Non-pigmented ciliary epithelial cell (primary cell): ENCODE measurements at places on chromosomes 11 and 22.

GRCh38 chr11:9092853-9093778 lies 1.7 kb upstream of the SCUBE2 start:
- DNase-seq = no peak

DNA sequence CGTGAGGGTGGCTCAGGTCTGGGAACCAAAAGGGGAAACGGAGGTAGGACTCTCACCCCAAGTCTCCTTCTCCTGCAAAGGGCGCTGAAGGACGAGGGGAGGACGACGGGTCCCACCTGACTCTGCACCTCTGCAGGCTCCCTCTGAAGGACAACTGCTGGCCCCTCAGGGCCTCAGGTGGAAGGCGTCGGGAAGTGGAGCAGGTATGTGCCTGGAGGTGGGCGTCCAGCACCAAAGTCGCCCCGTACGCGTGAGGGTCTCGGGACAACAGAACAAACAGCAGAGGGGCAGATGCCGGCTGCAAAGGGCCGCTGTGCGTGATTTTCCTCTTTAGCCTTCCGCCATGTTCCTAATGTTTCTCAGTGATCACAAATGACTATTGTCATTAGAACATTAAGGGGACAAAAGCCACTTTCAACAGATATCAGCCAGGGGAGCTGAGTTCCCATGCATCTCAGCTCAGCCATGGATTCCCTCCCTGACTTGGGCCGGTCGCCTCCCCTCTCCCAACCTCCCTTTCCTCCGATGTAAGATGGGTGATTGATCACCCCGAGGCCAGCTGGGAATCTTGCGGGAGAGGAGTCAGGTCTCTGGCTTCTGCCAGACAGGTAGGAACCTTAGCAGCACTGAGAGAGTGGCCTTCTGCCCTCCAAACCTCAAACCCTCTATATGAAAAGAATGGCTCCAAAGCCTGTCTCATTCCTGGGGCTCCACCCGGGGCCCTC lies 836 bp downstream of the SLC16A8 start:
- no peak for DNase-seq

DNA sequence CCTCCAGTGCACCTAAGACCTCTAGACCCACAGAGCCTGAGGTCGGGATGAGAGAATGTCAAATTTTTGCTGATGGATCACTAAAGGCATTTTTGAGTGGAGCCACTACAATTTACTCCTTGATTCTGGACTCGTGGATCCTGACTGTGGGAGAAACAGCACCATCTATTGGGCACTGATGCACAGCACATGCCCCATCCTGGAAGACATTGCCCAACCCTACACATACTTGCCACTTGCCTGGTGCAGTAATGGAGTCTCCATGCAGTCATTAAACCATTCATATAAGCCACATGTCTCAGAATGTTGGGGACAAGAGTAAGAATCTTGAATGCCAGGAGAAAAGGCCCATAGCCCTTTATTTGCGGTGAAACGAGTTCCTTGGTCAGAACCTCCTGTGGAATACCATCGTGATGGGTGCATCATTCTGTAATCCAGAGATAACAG lies 103.9 kb downstream of the GGTLC2 start:
- no peak for DNase-seq

- no peak for DNase-seq
These were observed 41.1 kb downstream of the UBASH3B start for GRCh38 chr11:122696662-122697061.

DNA sequence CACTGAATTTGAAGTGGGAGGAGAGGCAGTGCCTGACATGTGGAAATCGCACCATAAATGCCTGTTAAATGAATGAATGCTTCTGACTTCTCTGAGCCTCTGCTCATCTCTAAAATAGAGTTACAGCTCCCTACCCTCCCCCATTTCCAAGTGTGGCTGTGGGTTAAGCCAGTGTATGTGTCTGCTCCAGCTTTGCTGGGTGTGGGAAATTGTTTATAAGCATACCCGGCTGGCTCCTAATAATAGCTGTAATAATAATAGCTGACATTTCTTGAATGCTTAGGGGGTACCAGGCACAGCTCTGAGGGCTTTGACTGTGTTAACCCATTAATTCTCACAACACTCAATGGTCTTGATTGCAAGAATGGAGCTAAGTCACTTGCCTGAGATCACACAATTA lies 7.0 kb upstream of the FCHSD2 start:
- DNase-seq = no peak

- DNase-seq = no peak
These were observed 168.2 kb downstream of the COMMD9 start for GRCh38 chr11:36121054-36121453.

GRCh38 chr11:125073616-125074483 lies 10.7 kb downstream of the SLC37A2 start:
- no peak for DNase-seq

GRCh38 chr11:28107191-28107749 lies 686 bp downstream of the KIF18A start:
- no peak for DNase-seq

GRCh38 chr11:20658135-20658534 lies 11.3 kb upstream of the NELL1 start:
- DNase-seq = no peak

DNA sequence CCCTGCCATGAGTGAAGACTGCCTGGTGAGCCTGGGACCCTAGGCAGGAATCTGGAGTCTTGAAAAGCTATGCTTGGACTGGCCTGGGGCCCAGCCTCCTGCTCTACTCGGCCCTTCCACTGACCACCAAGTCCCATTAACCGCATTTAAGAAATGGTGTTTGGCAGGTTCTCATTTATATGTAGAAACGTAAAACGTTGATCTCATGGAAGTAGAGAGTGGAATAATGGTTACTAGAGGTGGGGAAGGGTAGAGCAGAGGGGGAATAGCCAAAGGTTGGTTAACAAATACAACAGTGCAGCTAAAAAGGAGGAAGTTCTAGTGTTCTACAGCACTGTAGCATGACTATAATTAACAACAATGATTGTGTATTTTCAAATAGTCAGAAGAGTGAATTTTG lies 72.9 kb upstream of the EED start:
- no peak for DNase-seq
